Common myeloid progenitor, CD34-positive (primary cell): ENCODE measurements at places on chromosomes 7 and 10.
A peak's percentile ranks its signal among the peaks of the same experiment; 100 is the strongest.

GRCh38 chr10:97003804-97004201 is 171.7 kb downstream of the LCOR start:
- DNase-seq, result no peak

- DNase-seq, result no peak
Observed at GRCh38 chr10:57362811-57363210, 904.9 kb downstream of the IPMK start.

DNA sequence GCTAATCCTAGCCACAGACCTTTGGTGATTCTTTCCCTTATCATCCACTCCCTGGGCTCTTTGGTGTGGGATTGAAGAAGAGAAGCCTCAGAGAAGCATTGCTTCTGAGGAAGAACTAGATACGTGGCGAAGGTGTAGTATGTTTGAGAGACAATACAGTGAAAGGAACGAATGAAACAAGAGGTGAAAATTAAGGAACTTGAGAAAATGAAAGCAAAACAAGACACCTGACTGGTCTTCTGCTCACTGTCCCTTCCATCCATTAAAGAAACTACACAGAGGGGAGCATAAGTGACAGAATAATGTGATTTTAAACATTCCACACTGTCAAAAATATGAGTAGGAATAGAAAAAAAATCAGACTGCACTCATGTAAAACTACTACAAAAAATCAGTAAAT is 219.6 kb upstream of the NPSR1 start:
- DNase-seq, result no peak

- no peak for DNase-seq
Observed at GRCh38 chr10:99631496-99631895, 11.3 kb upstream of the SLC25A28 start.

DNA sequence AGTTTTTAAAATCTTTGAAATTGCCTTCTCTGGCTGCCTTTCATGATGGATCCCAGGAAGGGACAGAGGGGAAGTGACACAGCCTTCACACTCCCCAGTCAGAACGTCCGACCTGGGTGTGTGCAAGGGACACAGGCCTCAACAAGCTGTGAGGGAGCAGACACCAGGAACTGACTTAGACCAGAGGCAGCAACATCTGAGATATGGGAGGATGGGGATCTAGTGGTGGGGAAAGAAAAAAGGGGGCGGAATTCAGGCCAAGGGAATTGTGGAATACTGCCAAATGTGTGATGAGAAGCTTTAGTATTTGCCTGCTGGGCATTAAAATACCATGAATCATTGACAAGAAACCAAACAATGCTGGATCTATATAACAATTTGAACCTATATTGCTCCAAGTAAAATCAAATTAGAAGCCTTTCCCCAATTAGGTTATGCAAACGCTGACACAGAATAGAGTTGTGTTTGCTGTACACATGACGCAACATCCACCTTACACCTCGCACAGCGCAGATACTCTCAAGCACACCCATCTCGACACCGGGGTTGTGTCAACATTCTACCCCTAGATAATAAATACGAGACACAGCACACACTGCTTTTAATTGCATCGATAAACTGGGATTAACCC is 17.2 kb upstream of the MNX1 start:
- DNase-seq, result no peak

GRCh38 chr10:103111031-103111917 is 81.8 kb downstream of the NT5C2 start:
- DNase-seq, result no peak

DNA sequence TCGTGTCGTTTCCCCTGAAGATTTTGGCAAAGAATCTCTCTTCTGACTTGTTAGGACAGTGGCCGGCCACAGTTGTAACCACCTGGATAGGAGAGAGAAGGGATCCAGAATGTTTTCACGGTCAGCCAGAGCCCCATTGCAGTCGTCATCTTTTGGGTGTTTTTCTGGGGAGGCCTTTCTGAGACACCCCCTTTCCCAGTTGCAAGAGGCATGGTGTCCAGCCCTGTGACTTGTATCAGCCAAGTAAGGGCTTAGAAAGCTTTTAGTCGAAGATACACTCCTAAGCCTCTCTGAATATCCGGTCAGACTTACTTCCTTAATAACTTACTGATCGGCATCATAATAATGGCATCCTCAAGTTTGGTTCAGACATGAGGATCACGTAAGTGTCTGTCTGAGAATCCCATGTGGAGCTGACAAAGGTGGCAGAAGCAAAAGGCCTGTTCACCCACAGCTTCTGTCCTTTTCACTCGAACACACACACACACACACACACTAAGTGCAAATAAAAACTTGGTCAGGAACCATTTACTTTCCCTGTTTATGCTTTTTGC is 435.7 kb upstream of the GALNT17 start:
- DNase-seq, result peak; percentile 23

DNA sequence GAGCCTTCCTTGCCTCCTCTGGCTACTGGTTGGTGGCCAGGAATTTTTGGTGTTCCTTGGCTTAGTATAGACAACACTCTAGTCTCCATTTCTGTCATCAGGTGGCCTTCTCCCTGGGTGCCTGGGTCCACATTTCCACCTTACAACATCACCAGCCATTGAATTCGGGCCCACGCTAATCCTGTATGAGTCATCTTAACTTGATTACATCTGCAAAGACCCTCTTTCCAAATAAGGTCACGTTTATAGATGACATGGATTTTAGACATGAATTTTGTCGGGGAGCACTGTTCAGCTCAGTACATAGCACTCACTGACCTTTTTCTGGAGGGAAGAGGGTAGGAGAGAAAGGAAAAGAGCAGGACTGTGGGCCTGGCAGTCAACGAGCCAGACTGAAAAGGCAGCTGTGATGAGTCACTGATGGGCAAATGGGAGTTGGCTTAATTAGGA is 39.4 kb downstream of the MMRN2 start:
- DNase-seq, result no peak

DNA sequence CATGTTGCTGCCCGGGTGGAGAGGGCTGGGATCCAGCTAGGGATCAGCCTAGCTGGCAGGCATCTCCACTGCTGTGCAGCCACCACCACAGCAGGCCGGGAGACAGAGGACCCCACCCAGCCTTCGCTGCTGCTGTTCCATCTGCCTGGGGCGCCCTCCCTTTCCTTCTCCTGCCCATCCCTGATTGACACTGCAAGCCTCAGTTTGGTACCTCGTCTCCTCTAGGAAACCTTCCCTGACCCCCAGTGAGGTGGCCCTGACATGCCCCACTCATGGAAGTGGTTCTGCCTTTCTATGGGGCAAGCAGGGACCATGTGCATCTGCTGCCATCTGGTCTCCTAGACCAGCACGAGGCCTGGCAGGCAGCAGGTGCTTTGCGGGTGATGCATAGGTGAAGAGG is 30.4 kb upstream of the DPYSL4 start:
- DNase-seq, result no peak

DNA sequence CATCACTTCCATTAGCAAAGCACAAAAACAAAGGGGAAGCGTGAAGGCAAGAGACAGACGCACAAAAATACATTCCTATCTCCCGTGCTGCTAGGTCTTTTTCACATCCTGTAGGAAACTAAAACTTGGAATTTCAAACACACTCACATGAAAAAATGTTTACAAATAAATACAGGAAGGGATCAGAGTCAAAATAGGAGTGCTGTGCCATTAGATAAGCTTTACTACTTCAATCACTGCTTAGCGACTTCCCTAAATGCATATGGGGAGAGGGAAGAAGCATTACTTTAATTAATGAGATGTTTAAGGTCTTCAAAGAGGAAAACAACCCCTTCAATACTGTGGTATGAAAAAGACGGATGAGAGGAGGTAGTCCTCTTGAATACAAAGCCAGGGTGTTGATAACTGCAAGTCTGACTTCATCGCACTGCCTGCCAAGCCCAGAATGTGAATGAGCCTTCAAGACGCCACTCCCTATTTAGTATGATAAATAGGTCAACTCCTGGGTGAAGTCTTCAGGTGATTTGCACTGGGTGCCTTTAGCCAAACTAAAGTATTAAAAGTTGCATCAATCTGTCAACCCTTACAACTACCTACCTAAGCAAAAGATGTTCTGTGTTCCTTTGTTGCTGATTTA is 13.9 kb downstream of the PARD3 start:
- no peak for DNase-seq

DNA sequence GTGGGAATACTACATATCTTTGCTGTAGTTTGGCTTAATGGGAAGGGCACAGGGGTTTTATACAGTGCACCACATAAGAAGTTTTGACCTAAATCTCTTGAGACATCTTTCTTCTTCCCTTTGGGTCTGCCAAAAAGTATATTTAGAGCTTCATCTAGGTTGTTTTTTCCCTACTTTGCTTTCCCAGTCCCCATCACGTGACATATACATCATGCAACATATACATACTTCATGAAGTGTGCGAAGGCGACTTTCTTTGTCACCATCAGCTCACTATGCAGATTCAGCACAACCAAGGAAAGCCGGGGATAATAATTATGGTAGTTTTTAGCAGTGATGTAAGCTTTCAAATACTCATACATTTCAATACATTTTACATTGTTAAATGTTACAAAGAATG is 177.1 kb upstream of the PPP1R3A start:
- DNase-seq, result no peak

- DNase-seq, result peak; percentile 42
Observed at GRCh38 chr7:92461027-92462003, 14.0 kb downstream of the GATAD1 start.

- DNase-seq, result no peak
Observed at GRCh38 chr7:96045919-96046318, 273.6 kb downstream of the DYNC1I1 start.

GRCh38 chr7:114293289-114294012 is 121.2 kb upstream of the FOXP2 start:
- DNase-seq, result peak; percentile 8

DNA sequence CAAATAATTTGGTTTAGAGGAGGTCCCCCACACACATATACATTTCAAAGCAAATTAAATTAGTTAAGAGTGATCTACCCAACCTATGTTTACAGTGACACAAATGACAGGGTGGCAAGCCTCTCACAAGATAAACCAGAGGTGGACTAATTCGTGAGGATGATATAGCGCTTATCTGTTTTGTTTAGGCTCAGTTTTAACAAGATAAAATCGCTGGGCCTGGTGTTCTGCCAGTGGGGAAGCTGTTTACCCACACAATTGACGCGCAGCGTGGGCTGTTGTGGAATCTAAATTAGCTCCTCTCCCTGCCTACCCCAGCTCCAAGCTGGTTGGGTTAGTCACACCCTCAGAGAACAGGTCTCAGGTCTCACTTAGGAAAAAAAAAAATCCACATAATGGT is 16.7 kb upstream of the PLXNA4 start:
- DNase-seq, result no peak

- no peak for DNase-seq
Observed at GRCh38 chr10:125035136-125035535, 93.2 kb downstream of the ZRANB1 start.

GRCh38 chr7:83011954-83012353 is 150.7 kb downstream of the PCLO start:
- DNase-seq, result no peak

GRCh38 chr7:124084024-124084423 is 51.2 kb upstream of the TMEM229A start:
- DNase-seq, result no peak

DNA sequence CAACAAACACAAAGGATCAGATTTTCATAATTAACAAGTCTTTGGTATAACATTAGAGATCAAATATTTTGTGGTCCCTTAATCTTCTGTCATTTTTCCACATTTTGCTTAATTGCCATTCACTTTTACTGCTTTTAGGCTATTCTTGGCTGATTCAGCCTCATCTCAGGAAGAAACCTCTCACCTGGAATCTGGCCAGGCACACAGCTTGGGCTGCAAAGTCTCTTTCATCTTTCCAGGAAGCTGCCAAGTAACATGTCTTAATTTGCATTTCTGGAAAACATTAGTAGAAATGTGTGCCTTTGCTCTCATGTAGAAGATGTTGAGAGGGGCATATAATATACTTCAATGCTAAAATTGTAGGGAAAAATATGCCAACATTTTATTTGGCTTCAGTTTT is 174.2 kb upstream of the STEAP4 start:
- DNase-seq, result no peak

DNA sequence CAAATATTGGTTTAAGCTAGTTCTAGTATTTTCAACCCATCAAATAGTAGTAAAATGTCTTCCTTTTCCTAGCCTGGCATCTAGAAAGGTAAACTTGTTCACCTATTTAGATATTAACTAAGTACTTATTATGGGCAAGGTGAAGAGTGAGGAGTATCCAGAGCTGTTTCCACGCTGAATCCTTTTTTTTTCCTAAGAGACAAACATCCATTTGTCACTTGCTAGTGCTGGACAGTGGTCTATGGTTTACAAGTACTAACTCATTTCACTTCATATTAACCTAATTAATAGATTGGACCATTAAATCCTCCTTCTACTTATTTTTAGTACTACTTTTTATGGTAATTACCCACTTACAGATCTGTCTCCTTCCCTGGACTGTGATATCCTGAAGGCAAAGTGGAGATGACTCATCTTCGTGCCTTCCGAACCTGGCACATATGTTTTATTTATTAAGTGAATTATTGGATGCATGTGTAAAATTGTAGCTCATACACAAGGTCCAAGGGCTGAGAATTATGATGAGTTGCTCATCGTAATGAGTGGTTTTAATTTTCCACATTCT is 159.6 kb upstream of the IGFBP3 start:
- no peak for DNase-seq

GRCh38 chr7:4147926-4148620 is 534.0 kb upstream of the FOXK1 start:
- DNase-seq, result no peak

DNA sequence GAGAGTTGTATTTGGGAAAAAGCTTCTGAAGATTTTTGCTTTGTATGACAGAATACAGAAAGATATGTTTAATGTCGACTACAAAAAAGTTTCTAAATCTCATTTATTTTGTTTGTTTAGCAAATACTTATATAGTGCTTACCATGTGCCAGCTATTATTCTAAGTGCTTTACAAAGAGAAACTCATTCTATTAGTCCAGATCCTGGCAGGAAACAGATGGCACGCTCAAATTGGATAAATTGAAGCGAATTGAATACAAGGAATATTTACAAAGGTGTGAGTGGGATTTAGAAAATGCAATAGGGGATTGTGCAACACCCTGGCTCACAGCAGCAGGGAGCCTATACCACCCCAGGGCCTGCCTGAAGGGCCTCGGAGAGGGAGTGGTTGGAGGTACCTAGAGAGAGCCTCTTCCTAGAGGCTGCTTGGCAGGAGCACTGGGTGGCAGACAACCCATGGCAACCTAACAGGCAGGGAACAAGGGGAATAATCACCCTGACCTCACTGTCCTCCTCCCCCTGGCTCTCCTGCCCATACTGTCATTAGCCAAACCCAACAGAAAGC is 27.6 kb upstream of the FAM204A start:
- no peak for DNase-seq

GRCh38 chr10:96858038-96858705 is 26.1 kb downstream of the LCOR start:
- DNase-seq, result no peak

GRCh38 chr7:2209146-2209960 is 23.4 kb downstream of the MAD1L1 start:
- peak; percentile 70 for DNase-seq

DNA sequence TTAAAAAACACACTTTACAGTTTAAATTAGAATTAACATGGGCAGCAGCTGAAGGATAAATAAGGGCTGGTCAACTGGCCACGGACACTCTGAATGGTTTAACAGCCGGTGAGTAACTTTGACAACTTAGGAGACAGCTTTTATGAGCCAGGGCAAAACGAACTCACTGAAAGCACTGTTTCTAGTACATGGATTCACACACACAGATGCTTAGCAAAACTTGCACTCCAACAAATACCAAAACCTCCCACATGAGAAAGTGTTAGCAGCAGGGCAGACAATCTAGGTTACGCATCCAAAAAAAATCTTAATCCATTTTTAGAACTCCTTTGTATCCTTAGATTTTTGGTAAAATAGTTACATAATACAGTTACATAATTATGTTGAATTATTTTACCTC is 486.4 kb downstream of the PHTF2 start:
- DNase-seq, result no peak
